ENCODE measurements at places on chromosomes 12 and 14.

- DNase-seq, result no peak
Measured at GRCh38 chr12:91052026-91052425, 5.8 kb downstream of the KERA start.

GRCh38 chr12:111129149-111129767, 208.9 kb upstream of the MYL2 start:
- no peak for DNase-seq

DNA sequence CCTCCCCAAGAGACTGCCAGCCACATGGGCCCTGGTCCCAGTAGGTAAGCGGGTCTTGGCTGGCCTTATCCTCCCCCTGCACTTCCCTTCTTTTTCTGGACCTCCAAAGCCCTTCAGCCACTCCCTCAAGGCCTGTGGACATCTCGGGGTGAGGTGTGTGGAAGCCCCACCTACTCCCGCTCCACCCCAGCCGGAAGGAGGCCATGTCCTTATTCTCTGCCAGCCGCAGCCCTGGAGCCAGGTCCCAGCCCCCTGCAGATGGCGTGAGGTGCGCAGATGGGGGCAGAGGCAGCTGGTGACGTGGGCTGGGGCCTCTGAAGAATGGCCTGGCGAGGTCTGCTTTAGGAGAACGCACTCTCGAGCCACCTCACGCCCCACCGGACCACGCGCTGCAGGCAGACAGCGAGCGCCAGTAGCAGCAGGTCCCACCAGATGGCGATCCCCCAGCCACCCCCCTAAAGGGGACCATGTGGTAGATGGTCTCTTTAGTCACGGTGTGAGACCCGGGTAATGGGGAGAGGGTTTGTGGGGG, 167.1 kb downstream of the TSPAN9 start:
- DNase-seq, result no peak

DNA sequence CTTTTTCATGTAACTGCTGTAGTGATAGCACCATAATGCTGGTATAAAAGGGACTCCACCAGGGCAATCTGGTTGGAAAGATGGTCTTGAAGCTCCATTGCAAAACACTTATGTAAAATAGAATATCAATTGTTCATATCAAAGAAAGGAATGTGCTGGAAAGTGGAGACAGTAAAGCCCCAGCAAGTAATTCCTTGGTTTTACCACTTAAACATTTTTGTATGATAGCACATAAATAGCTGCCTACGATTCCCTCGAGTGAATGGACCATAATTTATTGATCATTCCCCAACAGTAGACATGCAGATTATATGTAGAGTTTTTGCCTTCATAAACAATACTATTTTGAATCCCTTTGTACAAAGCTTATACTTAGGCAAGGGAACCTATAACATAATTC, 275.4 kb downstream of the PAWR start:
- no peak for DNase-seq

GRCh38 chr14:95897280-95897679, 20.6 kb downstream of the TUNAR start:
- DNase-seq, result no peak

DNA sequence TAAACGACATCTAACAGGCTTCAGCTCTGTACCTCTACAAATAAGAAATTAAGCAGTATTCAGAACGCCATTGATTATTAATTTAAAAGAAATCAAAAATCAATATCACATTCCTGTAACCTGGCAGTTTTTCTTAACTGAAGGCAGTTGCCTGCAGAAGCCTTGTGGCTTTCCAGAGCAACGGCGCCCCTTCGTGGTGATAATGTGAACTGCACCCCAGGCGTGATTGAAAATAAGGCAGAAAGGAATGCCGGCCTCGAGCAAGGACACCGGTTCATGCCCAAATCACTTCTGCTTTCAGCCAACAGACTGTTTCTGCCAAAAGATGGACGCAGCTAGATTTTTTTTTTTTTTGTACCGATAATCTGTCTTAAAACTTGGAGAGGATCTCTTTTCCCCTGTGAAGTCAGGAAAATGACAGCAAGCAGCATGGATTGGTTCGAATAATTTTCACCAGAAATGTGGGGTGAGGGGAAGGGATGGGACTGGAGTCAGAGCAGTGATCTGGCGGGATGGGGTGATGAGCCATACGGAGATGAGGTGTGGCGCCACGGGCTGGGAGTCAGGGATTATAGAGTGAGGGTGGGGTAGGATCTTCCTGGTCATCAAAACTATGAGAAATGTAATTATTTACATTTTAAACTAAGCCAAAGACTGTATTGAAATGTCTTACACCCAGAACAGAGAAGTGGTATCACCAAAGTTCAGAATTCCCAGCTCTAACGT, 473.0 kb downstream of the DPF3 start:
- peak; percentile 28 for DNase-seq

GRCh38 chr12:88628856-88629509, 48.7 kb upstream of the KITLG start:
- DNase-seq, result no peak

DNA sequence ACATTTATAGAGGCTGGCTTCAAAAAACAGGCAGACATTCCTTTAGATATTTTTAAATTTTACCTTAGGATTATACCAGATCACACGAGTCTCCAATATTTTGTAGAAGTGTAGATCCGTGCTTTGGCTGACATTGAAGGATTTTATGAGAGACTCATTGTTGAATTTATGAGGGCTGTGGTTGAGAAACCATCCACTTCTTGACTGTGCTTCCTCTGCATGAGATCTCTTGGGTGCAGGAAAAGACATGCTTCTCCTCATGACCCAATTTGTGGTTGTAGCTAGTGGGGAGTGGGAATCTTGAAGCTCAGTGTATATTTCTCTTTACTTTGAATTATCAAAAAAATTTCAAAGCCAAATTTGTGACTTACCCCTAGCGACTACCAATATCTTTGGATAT, 36.7 kb upstream of the NKX2-8 start:
- DNase-seq, result no peak

DNA sequence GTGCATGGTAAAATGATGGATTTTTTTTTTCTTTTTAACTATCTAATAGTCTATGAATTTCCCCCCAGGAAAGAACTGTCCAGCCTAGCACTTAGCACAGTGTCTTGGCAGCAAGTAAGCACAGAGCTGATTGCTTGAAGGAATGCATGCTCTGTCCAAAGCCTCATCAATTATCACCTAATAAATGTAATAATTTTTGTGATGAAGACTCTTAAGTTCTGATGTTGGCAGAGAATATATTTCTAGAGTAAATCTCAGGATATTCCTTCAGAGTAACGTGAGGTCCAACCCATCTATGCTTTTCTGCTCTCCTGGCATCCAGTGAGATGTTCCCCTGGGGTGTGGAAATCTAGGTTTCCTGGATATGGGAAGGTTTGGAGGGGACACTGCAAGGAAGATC, 152.4 kb downstream of the TMX1 start:
- DNase-seq, result no peak

- no peak for DNase-seq
Measured at GRCh38 chr12:103657331-103657730, 70.3 kb downstream of the STAB2 start.
